ENCODE measurements at places on chromosomes 13 and 19.
A peak's percentile ranks its signal among the peaks of the same experiment; 100 is the strongest.

GRCh38 chr13:102589301-102589822 is 7.4 kb upstream of the TPP2 start:
- no peak for DNase-seq

DNA sequence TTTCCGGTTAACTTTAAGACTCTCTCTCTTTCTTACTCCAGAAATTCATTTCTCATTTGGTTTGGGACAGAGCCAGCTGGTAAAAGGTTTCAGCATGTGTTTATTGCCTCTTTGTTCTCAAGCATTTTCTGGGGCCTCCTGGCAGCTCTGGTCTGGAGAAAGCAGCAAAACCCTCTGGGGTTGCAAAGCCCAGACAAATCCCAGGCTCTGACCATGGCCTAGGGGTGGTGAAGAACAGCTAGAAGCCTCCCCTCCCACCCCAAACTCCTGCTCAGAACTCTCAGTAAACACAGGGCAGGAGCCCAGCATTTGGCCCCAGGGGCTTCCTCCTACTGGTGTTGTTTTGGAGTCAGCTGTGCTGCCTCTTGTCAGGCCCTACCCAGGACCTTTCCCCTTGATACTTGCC is 124.2 kb upstream of the SERP2 start:
- no peak for DNase-seq

DNA sequence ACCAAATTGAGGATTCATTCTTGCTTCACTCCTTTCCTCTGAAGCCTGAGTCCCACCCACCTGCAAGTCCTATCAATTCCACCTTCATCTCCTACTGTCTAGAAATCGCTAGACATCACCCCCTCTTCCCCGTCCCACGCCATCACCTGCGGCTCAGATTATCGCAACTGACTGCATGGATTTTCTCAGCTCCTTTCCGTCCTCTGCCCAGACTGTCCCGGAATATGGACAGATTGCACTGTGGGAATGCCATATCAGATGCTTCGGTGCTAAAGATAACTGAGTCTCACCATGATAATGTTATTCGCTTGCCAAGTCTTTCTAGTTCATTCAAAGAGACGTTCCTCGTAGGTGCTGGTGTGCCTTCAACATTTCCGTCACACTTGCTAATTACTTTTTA is 66.4 kb upstream of the USP29 start:
- DNase-seq: no peak

GRCh38 chr19:6516018-6516658 is 14.0 kb upstream of the TUBB4A start:
- peak; percentile 70 for DNase-seq

GRCh38 chr19:6278740-6279619 is 795 bp downstream of the MLLT1 start:
- no peak for DNase-seq

DNA sequence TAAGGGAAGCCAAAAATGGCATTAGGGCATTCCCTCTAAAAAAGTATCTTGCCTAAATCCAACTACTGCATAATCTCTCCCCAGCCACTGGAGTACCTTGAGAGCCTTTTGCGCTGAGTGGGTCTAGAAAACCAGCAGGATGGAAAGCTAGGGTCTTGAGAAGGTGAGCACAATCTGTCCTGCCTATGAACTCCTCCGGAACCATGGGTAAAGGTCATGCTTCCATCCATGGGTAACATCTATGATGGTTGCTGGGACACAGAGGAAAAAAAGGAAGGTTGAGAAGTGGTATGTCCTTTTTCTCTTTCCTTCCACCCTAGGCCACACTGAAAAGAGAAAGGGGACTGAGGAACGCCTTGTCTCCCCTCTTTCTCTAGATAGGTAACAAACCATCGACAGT is 52.4 kb downstream of the ZNF676 start:
- no peak for DNase-seq

DNA sequence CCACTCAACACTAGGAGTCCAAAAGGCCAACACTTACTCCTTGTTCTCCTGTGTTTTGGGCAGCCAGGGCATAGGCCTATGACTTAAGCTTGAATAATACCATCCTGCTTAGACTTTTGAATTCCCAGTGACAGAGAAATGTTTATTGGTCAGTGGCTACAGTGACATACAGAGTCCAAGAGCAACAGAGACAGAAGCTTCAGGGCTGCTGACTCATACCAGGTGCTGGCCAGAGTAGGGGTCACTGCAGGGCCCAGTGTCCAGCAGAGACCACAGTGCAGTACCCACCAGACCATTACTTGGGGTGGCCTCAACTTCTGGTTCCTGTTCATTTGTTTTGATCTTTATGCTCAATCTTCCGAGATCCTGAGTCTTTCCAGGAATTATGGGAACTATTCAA is 6.0 kb upstream of the FREM2 start:
- DNase-seq: no peak

GRCh38 chr13:52650731-52651130 is 1.9 kb upstream of the SUGT1 start:
- DNase-seq: no peak

All from AG09319 (cell line).